ENCODE measurements at places on chromosomes 3 and 15.

DNA sequence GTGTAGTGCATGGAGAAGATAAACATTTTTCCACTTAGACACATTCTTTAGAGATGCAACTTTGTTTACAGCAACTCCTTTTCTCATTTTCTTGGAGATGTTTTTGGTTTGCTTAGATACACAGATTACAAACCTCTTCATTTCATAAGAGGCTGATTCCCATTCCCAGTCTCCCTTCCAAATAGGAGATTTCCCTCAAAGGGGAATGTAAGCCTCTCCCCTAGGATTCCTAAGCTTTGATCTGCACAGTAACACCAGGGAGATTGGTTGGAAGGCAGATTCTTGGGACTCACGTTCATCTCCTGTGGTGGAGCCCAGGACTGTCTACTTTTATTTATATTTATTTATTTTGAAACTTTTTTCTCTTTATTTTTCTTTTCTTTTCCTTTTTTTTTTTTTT, 63.2 kb downstream of the MCTP2 start:
- no peak for DNase-seq

- DNase-seq: no peak
Observed at GRCh38 chr3:78165876-78166275, 1126.0 kb downstream of the ROBO2 start.

DNA sequence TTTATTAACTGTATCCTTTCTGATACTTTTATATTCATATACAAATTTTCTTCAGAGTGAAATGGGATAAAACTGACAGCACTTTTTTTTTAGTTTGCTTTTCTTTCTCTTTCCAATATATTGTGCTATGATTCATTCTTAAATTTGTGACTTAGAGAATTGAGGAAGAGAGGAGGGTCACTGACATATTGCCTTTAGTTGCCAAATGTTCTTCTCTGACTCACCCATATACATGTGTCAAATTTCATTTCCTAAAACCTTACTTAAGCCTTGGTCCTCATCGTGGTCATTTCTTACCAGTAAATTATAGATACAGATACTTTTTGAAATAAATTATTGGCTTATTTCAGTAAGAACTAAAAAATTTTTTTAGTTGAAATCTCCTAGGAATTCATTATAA, 53.9 kb downstream of the CLASP2 start:
- peak; percentile 52 for DNase-seq

GRCh38 chr3:8525893-8526292, 24.3 kb downstream of the LMCD1 start:
- DNase-seq: no peak

- DNase-seq: no peak
Observed at GRCh38 chr3:121758727-121759450, 9.3 kb upstream of the GOLGB1 start.

- no peak for DNase-seq
Observed at GRCh38 chr3:186142393-186142932, 33.6 kb upstream of the ETV5 start.

DNA sequence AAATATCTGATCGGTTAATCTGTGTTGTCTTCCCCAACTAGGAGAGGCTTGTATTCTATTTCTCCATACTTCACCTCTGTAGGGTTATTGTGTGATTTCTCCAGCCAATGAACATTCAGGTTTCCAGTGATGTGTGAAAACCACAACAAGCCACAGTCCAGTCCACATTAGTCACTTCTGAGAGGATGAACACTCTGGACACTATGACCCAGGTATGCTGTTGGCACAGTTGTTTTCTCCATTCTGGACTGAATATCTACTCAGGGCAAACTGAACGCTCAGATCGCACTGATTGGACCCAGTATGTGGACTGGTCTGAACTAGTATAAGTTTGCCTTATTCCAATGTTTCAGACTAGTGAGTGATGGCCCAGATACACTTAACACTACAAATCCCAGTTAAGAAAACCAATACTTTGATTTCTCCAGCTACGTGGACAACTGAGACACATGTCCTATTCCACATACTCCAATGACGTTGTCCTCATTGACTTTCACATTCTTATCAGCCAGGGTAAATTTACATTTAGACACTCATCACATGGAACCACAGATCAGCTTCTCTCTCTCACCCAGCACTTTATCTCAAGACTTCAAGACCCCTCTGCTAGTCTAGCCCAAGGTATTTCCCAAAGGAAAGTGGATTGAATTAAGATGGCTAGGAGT, 587.4 kb upstream of the SGO1 start:
- no peak for DNase-seq

DNA sequence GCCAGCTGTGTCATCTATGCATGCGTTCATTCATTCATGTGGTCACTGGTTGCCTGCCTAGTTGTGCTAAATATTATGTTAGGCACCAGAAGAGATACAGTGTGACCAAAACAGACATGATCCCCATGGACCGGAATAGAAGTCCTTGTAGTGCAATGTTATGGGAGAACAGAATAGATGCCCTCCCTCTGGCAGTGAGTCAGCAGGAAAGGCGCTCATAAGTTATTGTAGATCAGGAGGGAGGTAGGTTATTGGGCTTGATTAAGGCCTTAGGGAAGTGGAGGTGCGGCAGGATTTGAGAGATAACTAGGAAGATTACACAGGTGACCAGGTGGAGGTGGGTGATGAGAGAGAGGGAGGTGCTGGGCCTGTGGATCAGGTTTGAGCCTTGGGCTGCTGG, 5.2 kb downstream of the MCTP2 start:
- DNase-seq: no peak

DNA sequence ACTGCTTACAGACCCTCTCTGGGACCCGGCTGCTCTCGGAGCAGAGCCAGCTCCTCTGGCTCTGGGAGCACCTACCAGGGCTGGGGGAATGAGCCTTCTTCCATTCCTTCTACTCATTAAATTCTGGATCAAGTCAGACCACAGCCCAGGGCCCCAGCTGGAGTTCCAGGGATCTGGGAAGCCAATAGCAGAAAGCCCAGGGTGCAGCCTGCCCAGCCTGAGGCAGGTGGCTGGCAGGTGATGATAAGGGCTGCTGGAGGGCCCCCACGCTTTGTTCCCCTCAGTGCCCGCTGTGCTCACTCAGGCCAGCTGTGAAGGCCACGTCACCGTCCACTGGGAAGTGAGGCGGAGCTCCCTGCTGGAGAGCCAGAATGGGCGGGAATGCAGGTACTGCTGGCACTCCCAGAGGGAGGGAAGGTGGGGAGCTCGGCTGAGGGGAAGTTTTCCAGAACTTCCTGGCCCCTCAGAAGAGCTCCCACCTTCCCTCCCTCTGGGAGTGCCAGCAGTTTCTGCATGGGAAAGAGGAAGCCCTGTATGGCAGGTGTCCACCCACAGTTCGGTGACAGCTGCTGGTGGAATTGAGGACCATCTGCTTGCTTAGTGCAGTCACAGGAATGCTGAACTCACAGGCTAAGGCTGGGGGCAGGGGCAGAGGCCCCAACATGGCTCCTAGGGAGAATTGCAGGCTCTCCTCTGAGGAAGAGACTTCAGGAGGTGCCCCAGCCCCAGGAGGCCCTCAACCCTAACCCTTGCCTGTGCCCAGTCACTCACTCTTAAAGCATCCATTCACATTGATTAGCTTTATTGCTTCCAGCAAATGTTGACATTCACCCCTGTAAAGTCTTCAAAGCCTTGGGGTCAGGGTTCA, 12.6 kb upstream of the RTP3 start:
- no peak for DNase-seq

DNA sequence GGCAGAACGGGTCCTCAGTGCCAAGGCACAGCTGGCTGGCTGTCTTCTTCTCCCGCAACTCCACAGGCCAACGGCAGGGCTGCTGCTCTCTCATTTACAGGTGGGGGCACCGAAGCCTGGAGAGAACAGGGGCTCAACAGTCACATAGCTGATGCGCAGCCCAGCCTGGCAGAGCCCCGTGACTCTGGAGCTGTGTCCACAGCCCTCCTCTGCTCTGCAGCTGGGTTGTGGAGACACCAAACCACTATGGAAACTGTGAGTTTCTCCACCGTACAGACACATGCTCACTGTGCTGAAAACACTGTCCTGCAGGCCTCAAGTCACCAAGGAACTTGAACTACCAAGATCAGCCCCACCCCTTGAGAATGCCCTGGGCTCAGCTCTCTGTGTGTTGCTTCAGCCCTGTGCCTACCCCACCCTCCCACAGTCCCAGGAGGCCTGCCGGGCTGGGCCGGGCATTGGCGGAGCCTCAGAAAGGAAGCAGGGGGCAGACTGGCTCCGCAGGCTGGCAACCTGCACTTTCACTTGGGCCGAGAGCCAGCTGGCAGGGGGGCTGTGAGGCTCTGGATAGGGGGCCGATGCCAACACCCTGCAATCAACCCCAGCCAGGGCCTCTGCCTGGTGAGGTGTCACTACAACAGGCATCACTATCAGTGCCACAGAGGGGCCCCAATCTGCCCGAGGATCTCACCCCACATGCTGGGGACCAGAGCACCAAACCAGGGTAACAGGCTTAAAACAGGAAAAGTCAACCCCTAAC, 113.7 kb upstream of the RPL32 start:
- DNase-seq: peak; percentile 67

- peak; percentile 59 for DNase-seq
Observed at GRCh38 chr3:134460965-134461364, 24.8 kb downstream of the ANAPC13 start.

DNA sequence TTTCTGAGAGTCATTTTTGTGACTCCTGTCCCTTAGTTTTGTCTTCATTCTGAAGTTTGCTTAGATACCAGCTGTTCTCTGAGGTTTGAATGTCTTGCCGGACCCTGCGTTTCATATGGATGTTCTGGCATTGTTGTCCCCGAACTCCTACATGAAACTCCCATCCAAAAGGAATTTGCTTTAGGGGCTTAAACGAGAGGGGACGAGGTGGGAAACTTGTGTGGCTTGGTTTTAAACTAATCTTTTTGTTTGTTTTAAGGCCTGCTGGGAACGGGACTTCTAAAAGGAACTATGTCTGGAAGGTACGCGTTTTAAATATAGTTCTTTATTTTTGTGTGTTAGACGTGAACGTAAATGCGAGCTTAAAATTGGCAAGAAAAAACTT, 679 bp downstream of the RPL35A start:
- DNase-seq: no peak

All from AG20443 (cell line).